ENCODE measurements at places on chromosomes 1 and 21.
A peak's percentile ranks its signal among the peaks of the same experiment; 100 is the strongest.

- no peak for DNase-seq
These were observed 25.0 kb downstream of the UBE4B start for GRCh38 chr1:10057796-10058195.

DNA sequence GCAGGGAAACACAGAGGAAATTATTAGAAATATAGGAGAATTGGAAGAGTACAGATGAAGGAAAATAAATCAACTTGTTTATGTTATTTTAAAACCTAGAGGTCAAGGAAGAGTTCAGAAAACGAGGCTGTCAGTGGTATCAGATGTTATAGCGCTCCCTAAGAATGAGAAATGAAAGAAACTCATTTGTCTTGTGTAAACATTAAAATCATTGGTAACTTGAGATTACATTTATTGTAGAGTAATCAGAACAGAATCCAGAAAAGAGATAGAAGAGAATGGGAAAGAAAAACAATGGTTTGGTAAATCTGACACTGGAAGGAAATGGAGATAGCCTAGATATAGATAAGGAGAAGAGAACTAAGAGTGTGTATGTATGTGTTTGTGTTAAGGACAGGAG is 106.4 kb downstream of the ATF6 start:
- no peak for DNase-seq

DNA sequence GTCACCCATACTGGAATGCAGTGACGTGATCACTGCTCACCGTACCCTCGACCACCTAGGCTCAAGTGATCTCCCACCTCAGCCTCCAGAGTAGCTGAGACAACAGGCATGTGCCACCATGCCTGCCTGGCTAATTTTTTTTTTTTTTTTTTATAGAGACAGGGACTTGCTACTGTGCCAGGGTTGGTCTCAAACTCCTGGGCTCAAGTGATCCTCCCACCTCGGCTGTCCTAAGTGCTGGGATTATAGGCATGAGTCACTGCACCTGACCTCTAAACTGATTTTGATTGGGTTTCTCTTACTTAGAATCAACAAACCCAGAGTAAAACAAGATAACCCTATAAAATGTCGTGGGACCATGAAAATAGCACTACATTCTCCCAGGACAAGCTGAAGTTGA is 112.0 kb downstream of the UBE2U start:
- no peak for DNase-seq

DNA sequence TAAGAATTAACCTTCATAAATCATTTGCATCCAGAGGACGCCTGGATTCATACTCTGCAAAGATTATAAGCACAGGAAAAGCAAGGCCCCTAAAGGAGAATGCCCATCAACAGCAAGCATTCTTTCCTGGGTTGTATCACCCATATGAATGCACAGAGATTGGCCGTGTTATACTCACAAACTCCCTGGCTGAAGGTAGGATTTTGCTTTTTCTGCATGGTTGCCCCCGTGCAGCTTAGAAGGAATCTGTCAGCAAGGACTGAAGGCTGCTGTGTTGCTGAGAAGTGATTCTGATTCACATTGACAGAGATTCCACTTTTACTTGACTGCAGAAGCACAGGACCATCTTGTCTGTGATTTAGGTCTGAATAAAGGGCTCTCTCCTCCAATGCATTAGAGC is 283.0 kb downstream of the LRRIQ3 start:
- DNase-seq, result no peak

- no peak for DNase-seq
These were observed 20.1 kb upstream of the COQ8A start for GRCh38 chr1:226919995-226920394.

DNA sequence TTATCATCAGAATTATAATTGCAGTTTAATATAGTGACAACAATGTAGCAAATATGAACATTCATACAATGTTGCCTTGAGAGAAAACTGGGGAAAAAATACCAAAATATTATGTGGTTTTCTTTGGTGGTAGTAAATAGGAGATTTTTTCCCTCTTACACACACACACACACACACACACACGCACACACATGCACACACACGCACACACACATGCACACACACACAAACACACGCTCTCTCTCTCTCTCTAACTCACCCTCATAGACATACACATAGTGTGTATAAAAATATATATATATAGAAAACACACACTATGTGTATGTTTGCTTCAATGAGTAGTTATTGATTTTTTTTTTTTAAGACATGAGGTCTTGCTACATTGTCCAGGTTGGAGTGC is 211.6 kb downstream of the HHAT start:
- no peak for DNase-seq

DNA sequence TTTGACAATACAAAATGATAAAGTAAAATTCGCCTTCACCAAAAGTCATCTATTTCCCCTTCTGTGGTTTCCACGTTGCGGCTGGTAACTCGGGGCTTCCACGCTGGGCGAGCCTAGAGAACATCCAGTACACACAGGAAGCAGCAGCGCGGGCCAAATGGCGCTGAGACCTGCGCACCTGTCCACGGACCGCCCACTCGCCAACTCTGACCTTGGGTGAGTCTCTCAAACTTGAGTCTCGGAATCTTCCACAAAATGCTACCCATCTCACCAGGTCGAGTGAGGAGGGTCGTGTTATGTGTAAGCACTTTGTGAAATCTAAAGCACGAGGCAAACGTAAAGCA is 820 bp upstream of the TTF2 start:
- DNase-seq, result no peak

- DNase-seq, result no peak
These were observed 85.5 kb downstream of the RIPK4 start for GRCh38 chr21:41681348-41681801.

GRCh38 chr1:65792669-65793358 is at the start of gene PDE4B:
Gene PDE4B, plus strand, starts transcription at chr1:65792895.
- DNase-seq, result peak; percentile 66

- DNase-seq, result no peak
These were observed 23.6 kb upstream of the ZRANB2 start for GRCh38 chr1:71104417-71104816.

- DNase-seq, result no peak
These were observed 155.9 kb downstream of the LYPLAL1 start for GRCh38 chr1:219329578-219329977.

GRCh38 chr1:165397944-165398343 is 41.4 kb upstream of the LMX1A start:
- DNase-seq, result peak; percentile 76

GRCh38 chr21:37085726-37086125 is 12.7 kb downstream of the TTC3 start:
- no peak for DNase-seq

DNA sequence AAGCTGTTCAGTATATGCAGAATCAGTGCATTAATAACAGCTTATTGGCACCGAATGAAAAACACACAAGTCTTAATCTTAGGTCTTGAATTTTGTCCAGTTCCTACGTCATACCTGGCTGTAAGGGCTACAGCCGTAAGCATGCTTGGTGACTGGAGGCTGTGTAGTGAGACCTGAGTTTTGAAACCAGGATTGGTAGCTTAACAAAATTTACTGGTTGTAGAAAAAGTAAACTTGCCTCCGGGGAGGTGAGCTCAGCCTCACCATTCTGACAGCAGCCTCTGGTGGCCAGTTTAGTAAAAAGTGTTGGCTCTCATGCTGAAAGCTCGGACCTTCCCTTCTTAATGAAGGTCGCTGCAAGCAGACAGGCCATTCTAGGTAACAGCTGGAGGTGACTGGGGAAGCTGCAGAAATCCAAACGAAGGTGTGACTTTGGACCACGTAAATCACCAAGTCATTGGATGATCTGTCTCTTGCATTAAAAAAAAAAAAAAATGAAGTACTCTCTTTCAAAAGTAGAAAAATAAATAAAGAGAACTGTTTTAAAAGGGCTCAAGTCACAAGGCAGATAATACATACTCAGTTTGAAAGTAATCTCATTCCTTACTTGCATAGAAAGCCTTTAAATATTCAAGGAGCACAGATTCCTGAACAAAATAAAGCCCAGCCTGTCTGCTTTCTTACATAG is 48.9 kb downstream of the HLCS start:
- peak; percentile 65 for DNase-seq

GRCh38 chr1:53869454-53870117 is 20.0 kb downstream of the YIPF1 start:
- no peak for DNase-seq

GRCh38 chr1:51527144-51527543 is 8.1 kb upstream of the EPS15 start:
- no peak for DNase-seq

GRCh38 chr1:73783352-73783751 is 414.6 kb downstream of the LRRIQ3 start:
- DNase-seq, result no peak

DNA sequence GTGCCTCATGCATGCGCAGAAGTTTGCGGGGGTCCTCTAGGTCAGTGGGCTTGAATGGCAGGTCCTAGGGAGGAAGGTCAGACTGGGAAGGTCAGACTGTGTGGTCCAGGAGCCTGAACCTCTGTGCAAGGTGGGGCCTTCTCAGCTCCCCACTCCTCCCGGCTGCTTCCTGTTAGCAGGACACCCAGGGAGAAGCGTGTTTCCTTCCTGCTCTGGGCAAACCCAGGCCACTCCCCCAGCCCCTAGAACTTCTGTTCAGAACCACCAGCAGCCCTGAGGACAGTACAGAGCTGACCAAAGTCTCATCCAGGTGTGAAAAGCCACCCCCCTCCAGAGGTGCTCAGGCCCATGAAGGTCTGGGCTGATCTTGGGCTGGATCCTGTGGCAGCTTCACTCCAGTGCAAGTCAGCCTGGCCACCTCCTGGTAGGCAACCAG is 29.9 kb downstream of the NAV1 start:
- no peak for DNase-seq

- DNase-seq, result no peak
These were observed 14.6 kb downstream of the EPHX1 start for GRCh38 chr1:225824533-225824941.

- DNase-seq, result no peak
These were observed 914.6 kb upstream of the ADGRL4 start for GRCh38 chr1:79920960-79921669.

GRCh38 chr1:6803357-6803756 is 18.1 kb downstream of the CAMTA1 start:
- DNase-seq, result peak; percentile 16
